NCI-H2171 treated with DMSO at 0.1 percent for 48 hours (cell line): ENCODE measurements at places on chromosomes 1 and 21.

DNA sequence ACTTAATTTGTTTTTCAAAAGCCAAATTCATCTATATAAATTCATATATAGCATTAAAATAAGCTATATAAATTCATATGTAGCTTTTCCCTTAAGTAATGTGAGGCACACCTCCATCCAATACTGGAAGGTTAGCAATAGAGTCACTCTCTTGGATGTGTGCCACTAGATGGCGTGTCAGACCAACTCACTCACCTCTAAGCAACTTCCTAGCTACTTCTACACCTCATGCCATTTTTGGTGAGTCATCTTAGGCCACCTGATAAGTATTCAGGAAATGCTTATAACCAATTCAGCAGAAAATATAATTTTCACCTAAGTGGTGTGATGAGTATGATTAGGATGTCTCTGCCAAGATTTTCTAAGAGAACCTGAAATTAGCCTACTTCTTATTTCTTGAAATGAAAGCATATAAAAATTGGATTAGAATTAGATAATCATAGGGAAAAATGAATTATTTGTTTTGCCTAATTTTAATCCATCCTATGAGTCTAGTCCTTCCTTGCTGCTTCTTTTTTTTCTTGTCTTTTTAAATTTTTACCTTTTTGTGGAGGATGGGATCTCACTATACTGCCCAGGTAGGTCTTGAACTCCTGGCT lies 34.4 kb upstream of the TADA1 start:
- peak; percentile 89 for DNase-seq

DNA sequence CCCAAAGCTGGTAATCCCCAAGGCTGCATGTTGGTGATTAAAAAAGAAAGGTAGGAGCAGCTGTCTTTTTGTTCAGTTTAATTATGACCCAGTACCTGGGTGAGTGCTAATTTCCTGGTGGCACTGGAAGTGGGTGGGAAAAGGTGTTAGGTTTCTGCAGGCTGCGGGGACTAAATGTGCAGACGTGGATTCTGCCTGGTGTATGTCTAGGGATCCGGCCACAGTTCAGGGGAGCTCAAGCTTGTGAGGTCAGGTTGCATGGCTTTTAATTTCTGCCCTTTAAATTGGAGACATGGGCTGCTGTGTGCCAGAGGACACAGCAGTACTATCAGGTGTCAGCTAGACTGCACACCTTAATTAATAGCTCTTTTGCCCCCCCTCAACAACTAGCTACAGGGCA lies 20.3 kb upstream of the TBX19 start:
- DNase-seq = peak; percentile 63

- no peak for DNase-seq
These were observed 28.4 kb downstream of the WDR4 start for GRCh38 chr21:42850866-42851391.

DNA sequence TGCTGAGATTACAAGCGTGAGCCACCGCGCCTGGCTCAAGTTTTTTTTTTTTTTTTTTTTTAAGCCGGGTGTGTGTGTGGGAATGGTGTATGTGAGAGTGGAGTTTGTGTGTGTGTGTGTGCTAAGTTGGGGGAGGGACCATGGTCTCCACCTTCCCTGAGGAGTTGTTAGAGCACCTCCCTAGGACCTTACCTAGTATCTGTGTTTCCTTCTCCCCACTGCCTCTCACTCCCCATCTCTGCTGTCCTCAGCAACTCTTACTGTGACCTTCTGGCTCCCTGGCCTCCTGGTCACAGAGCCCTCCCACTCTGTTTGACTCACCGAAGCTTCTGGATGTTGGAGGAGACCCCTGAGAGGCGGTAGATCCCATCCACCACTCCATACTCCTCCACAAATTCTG lies 10.4 kb downstream of the ARHGAP30 start:
- DNase-seq = no peak

DNA sequence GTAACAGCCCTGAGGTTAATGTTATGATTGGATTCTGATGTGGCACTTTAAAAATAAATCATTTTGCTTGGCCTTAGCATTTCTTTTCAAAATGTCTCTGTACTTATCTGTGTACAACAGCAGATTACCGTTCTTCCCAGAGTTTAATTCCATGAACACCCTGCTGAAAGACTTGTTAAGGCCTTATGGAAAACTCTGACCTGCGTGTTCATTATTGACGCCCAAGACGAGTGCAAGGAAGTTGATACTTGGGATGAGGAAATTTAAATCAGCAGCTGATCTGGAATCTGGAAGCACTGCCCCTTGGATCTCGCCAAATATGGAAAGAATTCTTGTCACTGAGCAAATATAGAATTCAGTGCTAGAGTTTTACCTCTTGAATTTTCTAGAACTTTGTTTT lies 6.7 kb downstream of the ERG start:
- DNase-seq = no peak

- peak; percentile 54 for DNase-seq
These were observed 260.5 kb downstream of the PRDM2 start for GRCh38 chr1:13960375-13960987.

- no peak for DNase-seq
These were observed 54.4 kb upstream of the EDN2 start for GRCh38 chr1:41538741-41539417.

DNA sequence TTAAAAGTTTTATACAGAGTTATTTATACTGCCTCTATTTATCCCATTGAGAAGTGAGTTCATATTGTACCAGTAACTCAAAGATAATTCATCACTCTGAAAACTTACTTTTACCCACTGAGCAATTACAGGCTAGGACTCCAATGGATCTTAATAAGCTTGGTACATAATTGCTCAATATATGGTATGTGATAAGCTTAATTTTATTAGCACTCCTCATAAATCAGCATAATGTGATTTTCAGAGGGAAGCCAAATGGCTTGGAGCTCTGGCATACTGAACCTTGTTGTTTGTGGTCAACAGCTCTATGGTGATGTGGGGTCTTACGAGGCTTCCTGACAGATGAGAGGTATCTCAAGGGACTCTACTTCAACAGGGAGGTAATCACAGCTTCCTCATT lies 26.3 kb downstream of the ADAM30 start:
- DNase-seq = no peak

DNA sequence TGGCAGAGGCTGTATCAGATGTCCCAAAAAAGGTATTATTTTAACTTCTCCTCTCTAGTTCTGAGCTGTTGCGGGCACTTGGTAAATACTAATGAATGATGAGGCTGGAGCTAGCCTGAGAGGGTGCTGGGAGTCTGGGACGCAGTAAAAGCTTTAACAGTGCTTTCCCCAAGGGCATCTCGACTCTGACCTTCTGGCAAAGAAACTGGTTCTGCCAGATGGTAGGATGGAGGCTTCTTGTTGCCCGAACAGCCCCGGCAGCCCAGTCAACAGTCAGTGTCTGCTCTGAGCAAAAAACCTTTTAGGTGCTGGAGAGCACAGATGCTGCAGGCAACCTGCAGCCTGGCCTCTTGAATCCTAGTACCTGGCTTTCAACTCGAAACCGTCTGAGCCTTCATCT lies 2.5 kb upstream of the PNRC2 start:
- peak; percentile 98 for DNase-seq

DNA sequence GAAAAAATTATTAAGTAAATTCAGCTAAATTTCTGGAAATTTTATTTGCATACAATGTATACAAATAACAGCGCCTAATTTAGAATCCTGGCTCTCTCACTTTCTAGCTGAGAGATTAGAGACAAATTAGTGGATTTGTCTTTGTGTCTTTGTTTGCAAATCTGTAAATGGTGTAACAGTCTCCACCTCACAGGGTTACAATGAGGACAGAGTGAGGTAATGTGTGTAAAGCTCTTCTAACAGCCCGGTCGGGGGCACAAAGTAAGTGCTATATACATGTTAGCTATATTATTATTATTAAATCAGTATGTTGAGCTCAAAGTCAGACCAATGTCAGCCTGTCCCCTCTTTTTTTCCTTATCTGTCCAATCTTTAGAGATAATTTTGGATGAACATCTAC lies 5.0 kb upstream of the ADAMTSL4 start:
- no peak for DNase-seq

GRCh38 chr1:211352985-211353515 lies 26.4 kb downstream of the TRAF5 start:
- DNase-seq = no peak

DNA sequence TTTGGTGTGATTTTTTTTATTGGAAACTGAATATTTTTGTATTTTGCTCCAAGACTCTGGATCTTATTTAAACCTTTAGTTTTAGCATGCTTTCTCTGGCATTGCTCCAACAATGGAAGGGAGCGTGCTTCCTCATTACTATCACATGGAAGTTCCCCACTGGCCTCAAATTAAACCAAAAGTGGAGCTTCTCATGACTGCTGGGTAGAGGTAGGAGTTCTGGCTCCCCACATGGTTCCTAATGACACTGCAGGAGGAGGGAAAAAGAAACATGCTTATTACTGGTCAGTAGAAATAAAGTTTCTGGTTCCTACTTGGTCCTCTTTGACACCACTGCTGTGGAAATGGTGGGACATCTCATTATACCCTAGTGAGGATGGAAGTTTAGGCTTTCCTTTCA lies 310.5 kb downstream of the PTGER3 start:
- DNase-seq = no peak

DNA sequence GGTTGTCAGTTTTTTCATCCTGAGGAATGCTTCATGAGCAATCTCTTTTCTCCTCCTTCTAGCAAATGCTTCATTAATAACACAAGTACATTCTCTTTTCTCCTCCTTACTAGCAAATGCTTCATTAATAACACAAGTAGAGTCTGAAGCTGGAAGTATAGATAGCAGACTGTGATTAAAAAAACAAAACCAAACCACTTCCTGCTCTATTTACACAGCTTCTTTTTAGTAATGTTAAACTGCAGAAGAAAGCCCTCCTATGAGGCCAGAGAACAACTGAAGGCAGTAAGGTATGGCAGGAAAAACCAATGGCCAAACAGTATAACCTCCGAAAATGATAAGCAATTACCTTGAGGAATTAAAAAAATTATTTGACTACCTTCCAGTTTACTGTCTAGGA lies 90.1 kb downstream of the ZSWIM5 start:
- DNase-seq = no peak

DNA sequence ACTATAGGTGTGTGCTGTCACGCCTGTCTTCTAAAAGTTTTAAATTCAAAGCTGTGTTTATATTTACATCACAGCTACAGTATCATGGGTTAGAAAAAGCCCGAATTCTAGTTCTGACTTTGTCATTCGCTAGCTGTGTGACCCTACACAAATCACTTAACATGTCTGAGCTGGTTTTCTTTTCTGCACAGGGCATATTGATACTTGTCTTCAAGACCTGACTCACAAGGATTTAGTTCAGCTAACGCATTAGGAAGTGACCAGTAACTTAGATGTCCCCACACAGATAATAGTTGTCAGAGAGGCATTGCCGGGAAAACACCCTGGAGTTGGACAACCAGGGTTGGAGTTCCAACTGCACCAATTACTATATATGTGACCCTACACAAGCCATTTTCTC lies 25.9 kb downstream of the GIPC2 start:
- no peak for DNase-seq

DNA sequence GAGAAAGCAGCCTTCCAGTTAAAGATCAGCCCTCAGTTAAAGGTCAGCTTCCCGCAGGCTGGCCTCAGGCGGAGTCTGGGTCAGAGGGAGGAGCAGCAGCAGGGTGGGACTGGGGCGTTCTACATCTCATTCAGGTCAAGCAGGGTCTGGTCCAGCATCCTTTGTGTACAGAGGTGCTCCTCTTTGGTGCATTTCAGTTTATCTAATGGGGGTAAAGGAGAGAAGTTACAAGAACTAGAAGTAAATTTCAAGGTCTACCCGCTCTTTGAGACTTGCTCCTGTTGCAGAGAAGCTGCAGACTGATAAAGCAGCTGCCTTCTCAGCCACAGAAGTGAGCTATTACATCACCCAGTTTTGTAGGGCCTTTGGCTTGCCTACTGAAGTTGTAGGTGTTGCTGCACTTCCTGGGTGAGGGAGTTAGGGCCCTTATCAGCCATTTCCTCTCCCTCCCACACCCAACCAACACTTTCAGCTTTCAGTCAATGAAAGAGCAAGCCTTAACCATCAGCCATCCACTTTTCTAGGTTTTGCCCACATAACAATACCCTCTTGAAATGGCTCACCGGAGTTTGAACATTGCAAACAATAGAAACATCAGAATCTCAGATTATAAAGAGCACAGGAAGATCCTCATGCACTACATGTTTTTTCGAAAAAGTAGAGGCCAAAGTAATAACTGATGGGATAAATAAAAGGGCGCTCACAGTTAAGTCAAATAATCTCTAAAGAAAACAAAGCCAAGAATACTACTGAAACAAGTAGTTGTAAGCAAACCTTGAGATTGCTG lies 2.8 kb upstream of the NUP210L start:
- DNase-seq = no peak

- DNase-seq = no peak
These were observed 403.6 kb upstream of the PBX1 start for GRCh38 chr1:164155347-164155746.

- DNase-seq = peak; percentile 27
These were observed 6.1 kb upstream of the RNF223 start for GRCh38 chr1:1080122-1080757.

DNA sequence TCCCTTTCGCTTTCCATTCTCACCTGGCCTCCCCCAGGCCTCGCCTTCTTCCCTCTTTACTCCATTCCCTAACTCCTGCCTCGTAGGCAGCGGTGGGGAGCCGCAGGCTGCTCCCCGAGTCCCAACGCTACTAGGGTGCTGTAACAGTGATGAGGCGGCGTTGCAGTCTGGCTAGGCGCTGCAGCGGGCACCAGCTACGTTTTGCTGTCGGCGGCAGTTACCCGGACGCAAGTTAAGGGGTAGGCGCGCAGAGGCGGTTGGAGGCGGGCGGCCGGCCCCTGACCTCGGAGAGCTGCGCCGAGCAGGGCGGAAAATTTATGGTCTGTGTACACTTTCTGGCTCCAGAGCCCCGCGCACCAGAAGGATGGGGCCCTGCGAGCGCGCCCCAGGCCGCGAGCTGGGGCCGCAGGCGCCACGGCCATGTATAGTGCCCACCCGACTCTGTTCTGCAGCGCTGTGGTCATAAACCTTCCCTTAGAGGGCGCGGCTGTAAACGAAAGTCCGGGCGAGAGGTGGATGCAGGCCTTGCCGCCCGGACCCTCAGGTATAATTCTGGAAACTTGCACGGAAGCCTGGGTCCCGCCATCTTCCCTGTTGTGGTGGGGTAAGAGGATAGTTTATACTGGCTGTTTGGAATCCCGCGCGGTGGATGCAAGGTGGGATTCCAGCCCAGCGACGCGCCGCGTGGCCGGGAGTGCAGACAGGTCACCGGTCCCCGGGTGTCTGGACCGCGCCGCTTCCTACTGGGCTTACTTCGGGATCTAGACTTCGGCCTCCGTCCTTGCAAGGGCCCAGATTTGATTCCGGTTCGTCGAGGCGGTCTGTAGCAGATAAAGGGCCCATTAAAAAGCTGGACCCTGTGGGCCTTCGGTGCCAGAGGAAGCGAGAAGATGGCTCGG lies 15.0 kb downstream of the HLX start:
- DNase-seq = no peak

DNA sequence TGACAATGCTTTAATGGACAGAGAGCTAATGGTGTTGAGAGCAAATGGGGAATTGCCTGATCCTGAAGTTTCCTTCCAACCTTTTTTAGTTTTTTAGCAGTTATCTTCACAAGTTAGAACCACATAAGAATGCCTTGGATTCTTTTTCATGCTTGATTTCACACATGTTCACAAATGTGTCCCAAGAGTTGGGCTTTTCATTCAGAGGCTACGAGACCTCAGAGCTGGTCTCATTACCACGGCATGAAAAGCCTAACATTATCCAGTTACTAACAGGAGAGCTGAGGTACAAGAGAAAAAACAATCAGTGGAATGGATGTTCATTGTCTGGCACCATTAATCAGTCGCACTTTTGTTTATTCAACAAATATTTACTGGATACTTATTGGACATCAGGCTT lies 340.6 kb downstream of the ZNF326 start:
- DNase-seq = no peak

GRCh38 chr1:184823080-184823479 lies 68.4 kb upstream of the EDEM3 start:
- DNase-seq = peak; percentile 31

GRCh38 chr1:116001739-116002487 lies 25.6 kb downstream of the SLC22A15 start:
- no peak for DNase-seq
